ENCODE measurements at places on chromosomes 16 and 17.
A peak's percentile ranks its signal among the peaks of the same experiment; 100 is the strongest.

- H3K4me3 ChIP-seq = no peak overlapping the region
- no peak for DNase-seq
- H3K27ac ChIP-seq = no peak overlapping the region
- H3K27me3 ChIP-seq = no peaks in the 10 kb centered on the region
- no peaks in the 10 kb centered on the region for H3K4me1 ChIP-seq
Observed at GRCh38 chr16:10728003-10728887, 15.4 kb upstream of the NUBP1 start.

- no peak for DNase-seq
- no peak overlapping the region for H3K4me3 ChIP-seq
- H3K36me3 ChIP-seq = no peaks in the 10 kb centered on the region
- H3K27me3 ChIP-seq = no peaks in the 10 kb centered on the region
Observed at GRCh38 chr16:76162046-76162445, 115.2 kb upstream of the CNTNAP4 start.

GRCh38 chr17:38604479-38605403 lies 1.0 kb downstream of the SRCIN1 start:
- H3K4me3 ChIP-seq = no peak overlapping the region
- peak; percentile 89 for DNase-seq
- H3K36me3 ChIP-seq = no peaks in the 10 kb centered on the region
- H3K27ac ChIP-seq = peak overlapping the region; percentile 65
- peaks cover 25% of the 10 kb centered on the region for H3K27me3 ChIP-seq

GRCh38 chr16:58022601-58023371 lies 2.8 kb upstream of the MMP15 start:
- H3K4me1 ChIP-seq = peaks cover 13% of the 10 kb centered on the region
- H3K4me3 ChIP-seq = no peak overlapping the region
- no peak for DNase-seq
- peaks cover 33% of the 10 kb centered on the region for H3K36me3 ChIP-seq
- H3K27ac ChIP-seq = no peak overlapping the region

DNA sequence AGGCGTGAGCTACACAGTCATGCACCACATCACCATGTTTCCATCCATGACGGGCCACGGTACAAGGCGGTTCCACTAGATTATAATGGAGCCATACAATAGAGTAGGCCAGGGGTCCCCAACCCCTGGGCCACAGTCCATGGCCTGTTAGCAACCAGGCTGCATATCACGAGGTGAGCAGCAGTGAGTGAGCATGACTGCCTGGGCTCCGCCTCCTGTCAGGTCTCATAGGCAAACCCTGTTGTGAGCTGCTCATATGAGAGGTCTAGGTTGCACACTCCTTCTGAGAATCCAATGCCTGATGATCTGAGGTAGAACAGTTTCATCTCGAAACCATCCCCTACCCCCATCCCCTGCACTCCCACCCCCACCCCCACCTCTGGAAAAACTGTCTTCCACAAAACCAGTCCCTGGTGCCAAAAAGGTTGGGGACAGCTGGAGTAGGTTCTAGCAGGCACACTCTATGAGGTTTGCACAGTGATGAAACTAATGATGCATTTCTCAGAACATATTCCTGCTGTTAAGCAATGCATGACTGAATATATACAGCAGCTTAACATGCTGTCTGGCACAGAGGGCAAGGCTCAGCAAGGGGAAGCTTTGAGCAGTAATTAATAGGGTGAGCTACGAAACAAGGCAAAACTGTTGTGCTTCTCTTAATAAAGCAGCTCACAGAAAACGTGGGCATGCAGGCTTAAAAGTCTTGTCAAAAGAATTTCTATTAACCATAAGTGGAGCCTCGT lies 108.0 kb downstream of the VPS53 start:
- H3K4me3 ChIP-seq = no peak overlapping the region
- no peak for DNase-seq
- no peaks in the 10 kb centered on the region for H3K4me1 ChIP-seq

GRCh38 chr17:82674656-82675475 lies 23.6 kb downstream of the RAB40B start:
- H3K27ac ChIP-seq = no peak overlapping the region
- no peaks in the 10 kb centered on the region for H3K27me3 ChIP-seq
- no peaks in the 10 kb centered on the region for H3K36me3 ChIP-seq

- H3K27me3 ChIP-seq = no peaks in the 10 kb centered on the region
- DNase-seq = peak; percentile 92
- no peaks in the 10 kb centered on the region for H3K4me1 ChIP-seq
- H3K27ac ChIP-seq = peak overlapping the region; percentile 86
- no peak overlapping the region for H3K4me3 ChIP-seq
- H3K36me3 ChIP-seq = peaks cover 54% of the 10 kb centered on the region
Observed at GRCh38 chr16:81696961-81697615, 82.0 kb upstream of the PLCG2 start.

DNA sequence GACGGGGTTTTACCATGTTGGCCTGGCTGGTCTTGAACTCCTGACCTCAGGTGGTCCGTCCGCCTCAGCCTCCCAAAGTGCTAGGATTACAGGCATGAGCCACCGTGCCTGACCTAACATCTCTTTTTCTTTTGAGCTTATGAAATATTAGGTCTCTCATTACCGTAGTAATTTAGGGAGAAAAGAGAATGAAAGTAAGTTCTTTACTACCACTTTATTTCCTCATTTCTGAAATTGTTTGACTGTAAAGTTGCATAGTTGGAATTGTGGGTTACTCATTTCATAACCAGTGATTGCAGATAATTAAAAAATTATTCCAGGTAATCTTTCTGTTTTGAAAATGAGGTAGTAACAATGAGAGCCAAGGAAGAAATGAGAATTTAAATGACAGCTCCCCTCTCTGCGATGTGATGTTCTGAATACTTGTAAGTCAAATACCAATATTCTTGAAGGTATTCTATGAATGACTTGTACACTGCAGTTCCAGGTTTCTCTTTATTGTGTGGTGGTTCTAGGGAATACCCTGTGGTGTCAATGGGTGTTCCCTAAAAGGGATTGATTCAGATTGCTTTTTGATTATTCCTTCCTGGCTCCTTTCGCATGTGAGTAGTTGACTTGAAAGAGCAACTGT lies 28.3 kb downstream of the MAP2K4 start:
- no peak for DNase-seq
- no peak overlapping the region for H3K27ac ChIP-seq
- H3K27me3 ChIP-seq = no peaks in the 10 kb centered on the region

- DNase-seq = no peak
- H3K27me3 ChIP-seq = no peaks in the 10 kb centered on the region
- no peaks in the 10 kb centered on the region for H3K4me1 ChIP-seq
- H3K27ac ChIP-seq = no peak overlapping the region
- H3K4me3 ChIP-seq = no peak overlapping the region
- no peaks in the 10 kb centered on the region for H3K36me3 ChIP-seq
Observed at GRCh38 chr16:62135911-62136310, 99.7 kb upstream of the CDH8 start.

GRCh38 chr17:62892061-62892675 lies 73.9 kb upstream of the TANC2 start:
- H3K4me3 ChIP-seq = no peak overlapping the region
- no peaks in the 10 kb centered on the region for H3K36me3 ChIP-seq
- DNase-seq = no peak
- H3K27ac ChIP-seq = peak overlapping the region; percentile 70

DNA sequence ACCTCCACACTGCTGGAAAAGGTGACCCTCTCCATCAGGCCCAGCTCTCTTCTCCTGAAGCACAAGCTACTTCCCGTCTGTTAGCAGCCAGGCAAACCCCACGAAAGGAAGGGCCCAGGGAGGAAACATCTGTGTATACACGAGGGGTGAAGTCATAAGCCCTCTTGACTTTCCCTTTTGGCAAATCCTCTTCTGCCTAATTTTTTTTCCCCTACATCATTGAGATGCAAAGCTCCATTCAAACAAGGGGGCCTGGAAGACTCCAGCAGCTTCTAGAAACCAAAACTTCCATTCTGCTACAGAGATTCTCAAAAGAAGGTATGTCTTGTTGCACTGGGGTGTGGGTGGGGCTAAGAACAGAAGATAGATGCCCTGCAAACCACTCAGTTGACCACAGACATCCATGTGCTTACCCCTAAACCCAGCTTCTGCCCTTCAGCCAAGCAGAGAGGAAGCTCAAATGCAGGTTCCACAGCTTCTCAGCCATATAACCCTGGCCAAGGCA lies 145.6 kb upstream of the RCVRN start:
- H3K4me1 ChIP-seq = no peaks in the 10 kb centered on the region
- no peaks in the 10 kb centered on the region for H3K36me3 ChIP-seq

DNA sequence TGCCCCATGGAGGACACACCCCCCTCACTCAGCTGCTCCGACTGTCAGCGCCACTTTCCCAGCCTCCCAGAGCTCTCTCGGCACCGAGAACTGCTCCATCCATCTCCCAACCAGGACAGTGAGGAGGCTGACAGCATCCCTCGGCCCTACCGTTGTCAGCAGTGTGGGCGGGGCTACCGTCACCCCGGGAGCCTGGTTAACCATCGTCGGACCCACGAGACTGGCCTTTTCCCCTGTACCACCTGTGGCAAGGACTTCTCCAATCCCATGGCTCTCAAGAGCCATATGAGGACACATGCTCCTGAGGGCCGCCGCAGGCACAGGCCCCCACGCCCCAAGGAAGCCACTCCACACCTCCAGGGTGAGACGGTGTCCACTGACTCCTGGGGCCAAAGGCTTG lies 2.1 kb downstream of the ZNF646 start:
- H3K27ac ChIP-seq = no peak overlapping the region
- no peak for DNase-seq
- no peaks in the 10 kb centered on the region for H3K4me1 ChIP-seq
- no peaks in the 10 kb centered on the region for H3K27me3 ChIP-seq
- peaks cover 39% of the 10 kb centered on the region for H3K36me3 ChIP-seq

- DNase-seq = no peak
- no peak overlapping the region for H3K4me3 ChIP-seq
- H3K27me3 ChIP-seq = no peaks in the 10 kb centered on the region
- H3K4me1 ChIP-seq = no peaks in the 10 kb centered on the region
- H3K36me3 ChIP-seq = peaks cover 49% of the 10 kb centered on the region
Observed at GRCh38 chr16:47109361-47109760, 34.4 kb downstream of the NETO2 start.

DNA sequence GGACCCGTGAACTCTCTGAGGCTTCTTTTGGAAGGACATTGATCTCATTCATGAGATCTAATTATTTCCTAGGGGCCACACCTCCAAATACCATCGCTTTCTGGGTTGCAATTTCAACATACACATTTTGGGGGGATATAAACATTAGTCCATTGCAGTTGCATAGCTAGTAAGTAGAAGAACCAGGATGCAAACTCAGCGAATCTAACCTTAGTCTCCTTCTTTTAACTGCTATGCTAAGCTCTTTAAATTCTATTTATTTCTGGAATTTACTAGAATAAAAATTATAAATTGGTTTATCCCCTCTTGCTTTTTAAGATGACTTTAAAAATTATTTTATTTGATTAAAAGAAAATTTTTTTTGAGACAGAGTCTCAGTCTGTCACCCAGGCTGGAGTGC lies 232.5 kb upstream of the EEF2KMT start:
- no peak overlapping the region for H3K27ac ChIP-seq
- no peaks in the 10 kb centered on the region for H3K27me3 ChIP-seq
- no peaks in the 10 kb centered on the region for H3K4me1 ChIP-seq
- H3K4me3 ChIP-seq = no peak overlapping the region
- H3K36me3 ChIP-seq = no peaks in the 10 kb centered on the region
- no peak for DNase-seq

DNA sequence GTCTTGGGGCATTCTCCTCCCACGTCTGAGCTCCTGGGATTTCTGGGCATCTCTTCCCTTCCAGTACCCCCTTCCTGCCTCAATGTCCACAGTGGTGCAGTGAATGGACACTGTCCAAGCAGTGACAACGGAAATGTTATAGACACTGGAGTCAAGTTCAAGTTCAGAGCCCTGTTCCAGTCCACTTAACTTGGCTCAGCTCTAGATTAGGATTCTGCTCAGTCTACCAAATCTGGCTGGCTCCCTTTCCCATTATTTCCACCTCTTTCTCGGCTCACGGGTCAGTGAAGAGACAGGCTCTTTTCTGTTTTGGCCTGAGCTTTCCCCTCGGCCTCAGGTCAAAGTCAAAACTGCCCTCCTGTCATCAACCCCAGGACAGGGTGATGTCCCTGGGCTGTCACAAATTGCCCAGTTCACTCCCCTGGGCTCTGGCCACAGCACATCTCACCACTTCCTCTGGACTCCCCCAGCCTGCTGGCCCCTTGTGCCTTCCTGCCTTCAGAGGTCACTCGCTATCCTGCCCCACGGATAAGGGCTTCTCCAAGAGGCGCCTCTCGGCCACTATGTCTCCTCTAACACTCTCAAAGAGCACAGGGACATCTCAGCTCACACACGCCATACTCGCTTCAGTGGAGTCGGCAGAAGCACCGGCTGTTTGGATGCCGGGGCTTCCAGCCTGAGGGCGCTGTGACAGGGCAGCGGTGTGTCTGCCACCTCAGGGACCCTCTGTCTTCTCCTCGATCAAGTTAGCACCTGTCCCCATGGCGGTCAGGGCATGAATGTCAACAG lies 17.7 kb upstream of the MRPL38 start:
- H3K27ac ChIP-seq = no peak overlapping the region
- peaks cover 11% of the 10 kb centered on the region for H3K36me3 ChIP-seq
- H3K27me3 ChIP-seq = no peaks in the 10 kb centered on the region
- no peaks in the 10 kb centered on the region for H3K4me1 ChIP-seq
- no peak overlapping the region for H3K4me3 ChIP-seq
- no peak for DNase-seq

DNA sequence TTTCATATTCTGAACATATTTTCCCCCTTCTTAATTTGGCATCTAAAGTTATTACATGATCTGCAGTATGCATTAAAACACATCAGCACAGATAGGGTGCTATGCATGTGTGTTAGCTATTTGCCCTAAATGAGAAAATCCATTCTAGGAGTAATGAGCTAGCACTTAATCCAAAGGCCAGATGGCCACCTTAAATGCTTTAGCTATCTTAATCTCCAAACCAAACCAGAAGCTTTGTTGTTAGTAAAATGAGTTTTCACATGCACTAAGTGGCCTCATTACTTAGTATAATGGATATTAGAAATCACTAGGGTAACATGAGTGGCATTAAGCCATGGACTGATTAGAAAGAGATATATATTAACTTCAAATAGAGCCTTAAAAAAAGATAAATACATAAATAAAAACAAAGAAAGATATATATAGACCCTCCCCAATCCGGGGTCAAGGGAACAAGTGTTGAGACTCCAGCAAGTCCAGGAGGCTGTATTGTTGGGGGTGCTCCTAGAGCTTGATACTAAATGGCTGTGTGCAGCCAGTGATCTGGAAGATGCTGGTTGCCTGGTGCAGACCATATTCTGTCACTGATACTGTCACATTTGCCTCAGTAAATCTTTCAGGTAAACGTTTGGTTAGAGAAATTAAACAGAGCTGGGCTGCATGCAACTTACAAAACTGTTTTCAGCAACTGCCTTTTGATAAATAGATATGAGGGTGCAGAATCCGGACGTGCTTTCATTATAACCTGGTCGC lies 67.3 kb downstream of the MYH10 start:
- no peak overlapping the region for H3K4me3 ChIP-seq
- peaks cover 87% of the 10 kb centered on the region for H3K36me3 ChIP-seq
- H3K27ac ChIP-seq = no peak overlapping the region
- DNase-seq = no peak

Measured in endodermal cell (in vitro differentiated cells).